ENCODE measurements at places on chromosomes 7 and 10. TPM values are rescaled to one million over a fixed set of nuclear protein-coding genes. Genes with fewer than 3 reads are reported as not detected.

Gene CLRN3
- total RNA-seq: 0.39 TPM

Gene GDF10
- total RNA-seq: 2.1 TPM

GRCh38 chr7:63044721-63045120 lies 953.9 kb upstream of the ZNF722 start:
- DNase-seq: no peak

- DNase-seq: no peak
Measured at GRCh38 chr7:120859459-120859858, 1.5 kb upstream of the TSPAN12 start.

- no peak for DNase-seq
Measured at GRCh38 chr7:156001496-156002260, 189.4 kb upstream of the SHH start.

Data from skin of body (tissue), 3 donors.